ENCODE measurements at places on chromosomes 7 and 10.

- DNase-seq = no peak
These were observed 5.1 kb downstream of the UBE2D4 start for GRCh38 chr7:43931346-43931745.

DNA sequence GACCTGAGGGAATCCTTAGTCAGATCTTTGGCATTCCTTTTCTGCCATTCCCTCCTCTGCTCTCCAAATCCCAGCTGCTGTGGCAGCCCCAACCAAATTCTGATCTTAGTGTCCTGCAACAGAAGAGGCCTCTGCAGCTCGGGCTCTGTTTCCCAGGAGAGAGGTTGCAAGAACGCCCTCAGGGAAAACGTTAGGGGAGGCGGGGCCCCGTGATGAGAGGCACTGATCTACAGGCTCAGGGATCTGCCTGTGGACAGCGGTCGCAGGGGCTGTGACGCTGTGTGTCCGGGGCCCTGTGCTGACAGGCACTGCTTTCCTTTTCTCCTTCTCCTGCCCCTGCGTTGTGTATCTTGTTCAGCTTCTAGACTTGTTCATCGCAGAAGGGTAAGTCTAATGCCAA is 57.3 kb upstream of the DPYSL4 start:
- no peak for DNase-seq

- DNase-seq = no peak
These were observed 357.7 kb downstream of the FGFR2 start for GRCh38 chr10:121240556-121240955.

GRCh38 chr10:19922236-19922963 is 106.2 kb downstream of the PLXDC2 start:
- no peak for DNase-seq

- DNase-seq = no peak
These were observed 19.4 kb upstream of the AKR1C1 start for GRCh38 chr10:4943821-4944220.

GRCh38 chr7:26880852-26881251 is 16.5 kb upstream of the SKAP2 start:
- no peak for DNase-seq

- DNase-seq = no peak
These were observed 53.9 kb upstream of the IL6 start for GRCh38 chr7:22672846-22673680.

- no peak for DNase-seq
These were observed 85.5 kb upstream of the BTBD16 start for GRCh38 chr10:122185643-122186042.

GRCh38 chr10:124612611-124613498 is 131.3 kb downstream of the FAM53B start:
- DNase-seq = no peak

DNA sequence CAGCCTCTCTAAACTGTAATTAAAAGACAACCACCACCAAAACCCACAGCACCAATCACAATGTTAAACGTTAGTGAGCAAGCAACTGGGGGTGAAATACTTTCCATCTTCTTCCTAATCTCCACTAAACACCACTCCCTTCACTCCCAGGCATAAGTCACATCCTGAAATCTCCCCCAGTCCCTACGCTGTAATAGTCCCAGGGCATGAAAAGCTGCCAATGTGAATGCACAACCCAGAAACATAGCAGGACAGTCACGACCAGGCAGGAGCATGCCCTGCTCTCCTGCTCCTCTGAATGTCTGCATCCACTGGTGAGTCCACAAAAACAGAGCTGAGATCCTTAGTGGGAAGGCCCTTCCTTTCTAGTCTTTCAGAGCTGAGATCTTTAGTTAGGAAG is 288.9 kb downstream of the PARD3 start:
- no peak for DNase-seq

DNA sequence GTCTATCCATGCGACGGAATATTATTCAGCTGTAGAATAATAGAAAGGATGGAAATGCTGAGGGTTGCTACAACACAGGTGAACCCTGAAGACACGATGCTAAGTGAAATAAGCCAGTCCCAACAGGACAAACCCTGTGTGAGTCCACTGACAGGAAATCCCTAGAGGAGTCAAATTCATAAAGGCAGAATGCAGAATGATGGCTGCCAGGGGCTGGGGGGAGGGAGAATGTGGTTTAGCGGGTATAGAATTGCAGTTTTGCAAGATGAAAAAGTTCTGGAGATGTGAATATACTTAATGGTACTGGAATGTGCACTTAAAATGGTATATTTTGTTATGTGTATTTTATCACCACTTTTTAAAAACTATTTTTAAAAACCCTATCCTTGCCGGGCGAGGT is 36.9 kb upstream of the DOCK1 start:
- no peak for DNase-seq

GRCh38 chr10:37856881-37857286 is 526 bp downstream of the ZNF248 start:
- peak; percentile 0 for DNase-seq

GRCh38 chr10:11563936-11564335 is 47.5 kb downstream of the USP6NL start:
- no peak for DNase-seq

GRCh38 chr10:26573674-26574073 is 123.8 kb upstream of the PDSS1 start:
- no peak for DNase-seq

DNA sequence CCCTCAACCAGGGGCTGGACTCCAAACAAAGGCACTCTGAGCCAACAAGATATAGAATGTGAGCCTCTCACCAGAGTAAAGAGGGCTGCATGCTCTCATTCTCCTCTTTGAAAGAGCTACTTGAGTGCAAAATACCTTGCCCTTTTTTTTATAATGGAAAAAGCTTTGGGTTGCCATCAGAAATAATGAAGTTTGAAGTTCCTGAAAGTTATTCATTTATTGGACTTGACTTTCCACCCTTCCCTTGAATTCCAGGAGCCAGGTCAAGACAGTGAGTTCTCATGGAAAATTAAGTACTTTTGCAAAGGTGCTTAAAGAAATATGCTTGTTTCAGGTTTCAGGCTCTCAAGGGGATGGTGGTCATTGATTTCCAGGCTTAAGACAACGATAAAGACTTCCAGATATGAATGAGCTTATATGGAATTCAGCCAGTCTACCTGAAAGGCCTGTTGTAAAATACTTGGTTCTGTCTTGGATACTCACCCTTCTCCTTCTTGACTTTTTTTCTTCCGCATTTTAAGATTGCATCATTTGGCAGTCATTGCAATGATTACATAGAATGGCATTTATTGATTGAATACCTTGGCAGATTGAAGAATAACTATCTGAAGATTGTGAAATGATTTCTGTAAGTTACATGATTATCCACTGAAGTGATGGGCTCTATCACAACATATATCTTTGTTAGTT is 696.4 kb downstream of the INHBA start:
- no peak for DNase-seq

- no peak for DNase-seq
These were observed 15.3 kb downstream of the IGF2BP3 start for GRCh38 chr7:23454881-23455526.

GRCh38 chr10:52621635-52622079 is 150.9 kb downstream of the MBL2 start:
- no peak for DNase-seq

DNA sequence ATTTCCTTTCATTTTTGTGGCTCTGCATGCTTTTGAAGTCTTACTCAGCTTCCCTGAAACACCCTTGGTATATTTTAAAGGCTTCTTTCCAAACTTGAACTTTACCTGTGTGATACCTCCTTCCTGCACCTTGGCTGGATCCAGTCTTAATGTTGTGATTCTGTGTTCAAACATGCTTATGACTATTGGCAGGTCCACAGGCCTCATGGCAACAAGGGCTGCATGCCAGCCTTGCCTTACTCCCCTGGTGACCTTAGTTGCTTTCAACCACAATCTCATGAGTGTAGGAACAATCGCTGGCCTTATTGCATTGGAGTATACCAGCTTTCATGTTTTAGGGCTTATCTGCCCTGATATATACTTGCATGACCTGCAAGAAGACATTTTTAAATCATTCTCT is 238.7 kb downstream of the KIF20B start:
- no peak for DNase-seq

DNA sequence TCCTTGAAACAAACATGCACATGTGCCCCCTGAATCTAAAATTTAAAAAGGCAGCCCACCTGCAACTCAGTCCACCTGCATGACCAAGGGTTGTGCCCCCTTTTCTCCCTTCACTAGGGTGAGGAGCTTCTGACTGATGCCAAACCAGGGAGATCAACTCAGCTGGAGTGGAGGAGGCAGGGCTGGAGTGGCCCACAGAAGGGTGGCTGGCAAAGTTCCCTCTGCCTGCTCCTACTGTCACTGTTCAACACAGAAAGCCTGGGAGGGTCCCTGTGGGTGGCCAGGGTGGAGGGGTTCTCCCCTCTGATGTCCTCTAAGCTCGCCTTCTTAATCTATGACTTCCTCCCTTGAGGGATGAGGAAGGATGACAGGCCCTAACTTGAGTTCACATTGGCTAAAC is 55.7 kb upstream of the ANTXRL start:
- no peak for DNase-seq

- no peak for DNase-seq
These were observed 213.0 kb downstream of the PTPRN2 start for GRCh38 chr7:158374586-158374985.

GRCh38 chr10:32139223-32140073 is 83.2 kb upstream of the KIF5B start:
- no peak for DNase-seq

GRCh38 chr10:76976142-76976541 is 661.5 kb downstream of the KCNMA1 start:
- no peak for DNase-seq

DNA sequence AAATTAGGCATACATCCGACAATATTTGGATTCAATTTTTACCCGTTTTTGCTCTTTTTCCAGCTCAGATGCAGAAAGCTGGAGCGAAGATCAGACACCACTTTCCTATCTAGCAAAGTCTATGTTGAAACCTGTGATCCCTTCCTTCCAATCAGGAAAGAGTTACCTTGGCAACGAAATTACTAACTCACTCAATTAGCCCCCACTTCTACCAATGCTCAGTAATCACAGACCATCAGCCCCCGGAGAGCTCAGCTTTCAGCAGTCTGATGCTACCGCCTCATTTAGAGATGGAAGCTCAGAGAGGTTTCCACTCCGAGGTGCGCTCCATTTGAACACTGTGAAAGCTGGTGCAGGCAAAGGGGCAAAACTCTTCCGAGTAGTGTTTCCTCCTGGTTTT is 6.7 kb downstream of the FRAT1 start:
- no peak for DNase-seq

DNA sequence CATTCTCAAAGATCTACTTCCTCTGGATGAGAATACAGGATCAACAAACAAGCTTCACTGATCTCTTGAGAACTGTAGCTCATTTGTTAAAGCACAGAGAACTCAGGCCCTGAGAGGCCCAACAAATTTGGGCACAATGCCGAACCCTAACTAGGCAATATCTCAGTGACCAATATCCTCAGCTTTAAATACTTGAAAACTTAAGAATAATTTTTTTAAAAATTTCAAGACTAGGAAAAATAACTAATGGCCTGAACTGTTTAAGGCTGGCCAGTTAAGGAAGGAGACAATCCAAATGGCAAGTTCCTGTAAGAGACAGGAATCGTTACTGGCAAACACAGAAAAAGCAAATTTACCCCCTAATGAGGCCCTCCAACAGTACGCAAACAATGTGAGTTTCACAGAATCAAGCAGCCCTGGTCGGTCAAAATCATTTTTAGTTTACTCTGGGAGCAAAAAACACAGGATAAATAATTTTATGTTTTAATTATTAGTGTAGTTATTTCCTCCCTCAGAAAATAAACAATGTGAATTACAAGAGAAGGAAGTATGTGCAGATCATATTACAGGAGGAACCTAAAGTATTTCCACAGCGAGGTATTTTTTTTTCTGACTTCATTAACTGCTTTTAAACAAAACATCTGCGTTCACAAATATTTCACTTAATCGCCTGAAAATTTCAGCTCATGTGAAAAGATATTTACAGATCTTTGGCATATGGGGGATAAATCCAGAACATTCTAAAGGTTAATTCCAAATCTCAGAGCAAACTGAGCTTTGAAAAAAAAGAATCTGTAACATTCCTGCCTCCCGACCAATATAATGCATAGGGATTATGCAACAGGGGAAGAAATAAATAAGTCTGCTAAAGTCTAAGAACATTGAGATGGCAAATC is 39.5 kb downstream of the NT5C2 start:
- DNase-seq = no peak

DNA sequence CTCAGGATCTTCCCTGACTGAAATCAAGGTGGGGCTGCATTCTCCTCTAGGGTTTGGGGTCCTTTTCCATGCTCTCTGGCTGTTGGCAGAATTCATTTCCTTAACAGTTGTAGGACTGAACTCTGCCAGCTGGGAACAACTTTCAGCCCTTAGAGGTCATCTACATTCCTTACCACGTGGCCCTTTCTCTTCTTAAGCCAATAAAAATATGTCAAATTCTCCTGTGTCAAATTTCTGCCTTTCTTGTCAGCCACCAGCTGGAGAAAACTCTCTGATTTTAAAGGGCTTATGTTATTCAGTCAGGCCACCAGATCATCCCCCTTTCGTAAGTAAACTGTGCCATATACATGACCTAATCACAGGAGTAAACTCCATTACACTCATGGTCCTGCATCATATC is 95.3 kb upstream of the IL6 start:
- DNase-seq = no peak

- DNase-seq = peak; percentile 56
These were observed 14.4 kb upstream of the SH2B2 start for GRCh38 chr7:102272075-102272916.

- no peak for DNase-seq
These were observed 203.3 kb downstream of the BUB3 start for GRCh38 chr10:123357421-123357930.

DNA sequence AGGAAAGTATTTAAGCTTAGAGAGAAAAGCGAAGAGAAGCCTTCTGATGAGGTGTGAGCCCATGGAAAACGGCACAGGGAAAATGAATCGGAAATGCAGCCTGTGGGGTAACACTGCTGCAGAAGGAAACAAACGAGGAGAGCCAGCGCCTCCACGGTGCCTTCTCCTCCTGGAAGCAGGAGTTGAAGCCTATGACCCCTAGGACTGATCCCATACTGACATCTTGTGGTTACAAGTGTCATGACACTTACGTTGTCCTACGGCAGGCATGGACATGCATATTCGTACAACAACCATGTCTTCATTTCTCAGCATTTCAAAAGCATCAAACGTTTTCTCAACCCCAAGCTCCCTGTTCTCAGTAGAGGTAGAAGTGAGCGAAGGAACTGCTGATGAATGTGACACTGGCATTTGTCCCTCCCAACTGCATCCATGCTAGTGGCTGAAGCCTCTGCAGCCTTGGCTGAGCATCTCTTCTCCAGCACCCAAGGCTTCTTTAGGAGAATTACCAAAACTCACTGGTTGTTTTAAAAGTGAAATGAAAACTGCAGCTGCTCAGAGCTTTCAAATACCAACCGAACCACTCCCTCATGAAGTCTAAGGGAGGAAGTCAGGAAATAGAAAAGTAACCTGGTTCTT is 160.2 kb downstream of the JAZF1 start:
- no peak for DNase-seq

- DNase-seq = no peak
These were observed 143.0 kb upstream of the NRP1 start for GRCh38 chr10:33477291-33478088.

DNA sequence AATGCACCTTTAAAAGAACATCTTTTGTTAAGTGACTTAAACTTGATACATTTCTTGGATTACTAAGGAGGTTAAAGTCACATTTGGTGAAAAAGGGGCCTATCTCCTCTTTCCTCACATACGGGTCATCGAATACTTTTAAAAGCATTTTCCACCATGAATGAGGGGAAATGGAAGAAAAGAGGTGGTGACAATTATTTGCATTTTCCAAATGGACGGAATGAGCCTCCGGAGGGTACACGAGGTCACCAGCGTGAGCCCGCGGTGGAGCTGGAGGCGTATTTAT is 1.0 kb upstream of the BMPR1A start:
- no peak for DNase-seq

Measured in activated T-helper 1 cell treated with Interleukin-2 at 50 U/mL for 16 hours (primary cell).